ENCODE measurements at places on chromosomes 6 and 20. TPM values are rescaled to one million over a fixed set of nuclear protein-coding genes. Genes with fewer than 3 reads are reported as not detected.

The SLC17A2 gene
- not detected for total RNA-seq

The CDSN gene
- total RNA-seq, result not detected

The CSTF1 gene
- total RNA-seq, result 105 TPM

The ITPR3 gene
- 1.7 TPM for total RNA-seq

The LY6G6D gene
- not detected for total RNA-seq

The SAMD3 gene
- total RNA-seq, result 3.1 TPM

GRCh38 chr20:24436160-24436559 lies 33.3 kb upstream of the SYNDIG1 start:
- no peak for DNase-seq

GRCh38 chr6:34554291-34555006 lies 1.7 kb downstream of the SPDEF start:
- DNase-seq, result no peak

GRCh38 chr6:89386917-89387491 lies 25.1 kb downstream of the RRAGD start:
- DNase-seq, result no peak

DNA sequence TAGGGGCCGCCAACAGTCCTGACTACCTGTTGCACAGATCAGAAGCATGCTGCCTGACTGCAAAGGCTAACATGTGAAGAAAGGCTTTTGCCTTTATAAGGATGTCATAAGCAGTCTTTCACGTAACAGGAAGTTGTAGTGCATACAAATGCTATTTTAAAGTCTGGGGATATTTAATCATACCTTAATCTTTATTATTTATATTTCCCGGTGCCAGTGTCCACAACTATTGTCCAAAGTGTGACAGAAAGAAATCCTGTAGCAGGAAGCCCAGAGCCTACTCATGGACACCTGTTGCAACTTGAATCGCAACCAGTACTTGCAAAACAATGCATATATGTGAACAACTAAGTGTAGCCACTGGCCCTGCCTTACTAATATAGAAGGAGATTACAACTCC lies 235.8 kb downstream of the ALDH8A1 start:
- no peak for DNase-seq

DNA sequence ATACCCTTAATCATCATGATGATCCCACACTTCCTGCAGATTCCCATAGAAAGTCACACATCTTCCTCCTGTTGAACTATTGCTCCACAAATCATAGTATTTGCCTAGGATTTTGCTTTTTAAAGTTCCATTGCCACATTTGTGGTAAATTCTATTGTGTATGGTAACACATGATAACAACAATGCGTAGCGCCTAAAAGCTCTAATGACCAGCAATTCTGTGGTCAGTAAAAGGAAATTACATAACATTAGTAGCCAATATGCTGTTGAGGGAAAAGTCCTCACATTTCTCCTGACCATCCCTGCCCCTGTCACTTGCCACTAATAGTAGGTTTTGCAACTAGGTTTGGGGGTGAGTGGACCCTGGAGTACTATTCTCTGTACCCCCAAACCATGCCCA lies 31.8 kb upstream of the PDE7B start:
- DNase-seq, result no peak

DNA sequence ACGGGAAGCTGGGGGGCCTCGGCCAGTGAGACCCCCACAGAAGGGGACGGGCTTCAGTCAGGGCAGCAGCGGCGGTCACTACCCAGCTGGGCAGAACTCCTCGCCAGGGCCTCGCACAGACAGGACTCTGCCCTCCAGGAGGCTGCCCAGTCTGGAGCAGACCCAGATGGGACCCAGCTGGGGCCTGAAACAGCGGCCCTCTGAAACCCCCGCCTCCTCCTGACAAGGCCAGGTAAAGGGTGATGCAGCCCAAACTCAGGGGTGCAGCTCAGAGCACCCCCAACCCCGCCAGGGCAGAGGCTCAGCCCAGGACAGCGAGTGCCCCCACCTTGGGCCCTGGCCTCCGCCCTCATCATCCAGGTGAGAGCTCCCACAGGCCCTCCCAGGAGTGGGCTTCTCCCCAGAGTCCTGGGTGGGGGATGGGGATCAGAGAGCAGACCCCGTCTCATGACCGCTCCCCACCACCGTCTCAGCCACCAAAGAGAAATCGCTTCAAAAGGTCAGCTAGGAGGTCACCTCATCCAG lies 2.2 kb downstream of the EEF1A2 start:
- DNase-seq, result no peak

DNA sequence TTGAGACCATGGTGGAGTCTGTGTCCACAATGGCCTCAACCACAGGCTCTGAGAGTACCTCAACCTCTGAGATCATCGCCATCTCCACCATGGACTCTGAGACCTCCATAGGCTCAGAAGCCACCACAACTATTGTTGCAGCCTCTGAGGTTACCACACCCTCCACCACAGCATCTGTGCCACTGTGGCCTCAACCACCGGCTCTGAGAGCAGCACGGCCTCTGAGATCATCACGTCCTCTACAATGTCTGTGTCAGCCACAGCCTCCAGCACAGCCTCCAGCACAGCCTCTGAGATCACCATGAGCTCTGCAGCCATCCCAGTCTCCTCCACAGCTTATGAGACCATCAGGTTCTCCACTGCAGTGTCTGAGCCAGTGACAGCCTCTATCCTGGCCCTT lies 19.4 kb upstream of the MUC21 start:
- no peak for DNase-seq

DNA sequence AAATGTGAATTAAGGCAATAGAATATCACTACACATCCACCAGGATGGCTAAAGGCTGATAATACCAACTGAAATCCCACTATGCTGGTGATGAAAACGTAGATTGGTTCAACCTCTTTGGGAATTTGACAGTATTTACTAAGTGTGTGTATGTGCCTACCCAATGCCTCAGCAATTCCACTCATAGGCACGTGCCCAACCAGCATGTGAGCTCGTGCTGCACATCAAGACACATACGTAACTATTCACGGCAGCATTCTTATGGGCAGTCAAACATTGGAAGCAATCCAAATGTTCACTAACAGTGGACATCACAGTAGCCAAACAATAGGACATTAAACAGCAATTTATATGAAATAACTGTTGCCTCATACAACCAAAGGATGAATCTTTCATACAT lies 15.7 kb upstream of the AFDN start:
- no peak for DNase-seq

GRCh38 chr6:62338477-62338876 lies 52.5 kb upstream of the KHDRBS2 start:
- DNase-seq, result no peak

DNA sequence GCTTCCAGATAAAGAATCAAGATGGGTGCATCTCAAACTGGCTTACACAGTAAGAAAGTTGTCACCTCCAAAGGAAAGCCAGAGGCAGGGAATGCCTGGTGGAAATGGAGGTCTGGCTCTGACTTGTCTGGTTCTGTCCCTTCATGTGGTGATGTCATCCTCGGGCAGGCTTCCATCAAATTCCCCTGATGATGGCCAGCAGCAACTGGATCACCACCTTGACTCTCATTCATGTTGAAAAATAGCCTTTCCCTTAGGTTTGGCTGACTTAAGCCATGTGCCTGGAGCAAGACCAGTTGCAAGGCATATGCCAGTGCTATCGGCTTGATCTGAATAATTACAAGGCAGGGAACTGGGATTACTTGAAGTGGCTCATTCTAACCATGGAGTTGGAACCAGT lies 28.8 kb downstream of the IMPG1 start:
- no peak for DNase-seq

DNA sequence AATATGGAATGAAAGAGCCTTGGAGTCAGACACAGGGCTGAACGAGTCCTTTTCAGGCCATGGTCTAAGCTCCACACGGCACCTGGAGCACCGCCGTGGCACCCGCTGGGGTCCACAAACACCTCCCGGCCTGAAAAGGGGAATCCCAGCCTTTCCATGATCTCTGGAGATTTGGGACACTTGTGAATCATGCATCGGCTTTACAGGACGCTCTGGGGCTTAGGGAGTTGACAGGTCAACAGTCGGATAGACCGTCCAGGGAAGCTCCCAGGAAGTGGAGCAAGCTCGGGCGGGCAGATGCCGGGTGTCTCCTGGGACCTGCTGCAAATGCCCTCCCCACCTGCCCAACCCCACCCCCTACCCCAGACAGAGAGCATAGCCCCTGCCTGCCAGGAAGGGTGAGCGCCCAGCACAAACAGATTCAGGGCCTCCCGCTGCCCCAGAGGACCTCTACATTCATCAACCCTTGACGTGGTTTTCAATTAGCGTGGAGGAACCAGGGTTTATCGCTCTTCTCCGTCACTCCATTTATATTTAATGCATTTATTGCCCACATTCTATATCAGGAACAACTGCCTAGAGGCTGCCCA lies 53.6 kb downstream of the YTHDF1 start:
- DNase-seq, result no peak

DNA sequence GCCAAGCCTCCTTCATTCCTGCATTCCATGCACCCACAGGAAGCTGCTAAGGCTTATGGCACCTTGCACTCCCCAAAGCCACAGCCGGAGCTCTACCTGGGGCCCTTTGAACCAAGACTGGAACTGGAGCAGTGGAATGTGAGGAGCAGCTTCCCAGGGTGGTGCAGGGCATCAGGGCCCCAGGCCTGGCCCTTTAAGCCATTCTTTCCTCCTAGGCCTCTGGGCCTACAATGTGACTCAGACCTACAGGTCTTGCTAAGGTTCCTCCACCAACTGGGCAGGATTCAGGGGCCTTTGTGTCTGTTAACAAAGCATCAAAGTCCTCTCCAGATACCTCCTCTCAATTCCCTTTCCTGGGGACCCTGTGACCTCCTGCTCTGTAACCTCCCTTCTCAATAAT lies 36.2 kb downstream of the SF3B5 start:
- no peak for DNase-seq

DNA sequence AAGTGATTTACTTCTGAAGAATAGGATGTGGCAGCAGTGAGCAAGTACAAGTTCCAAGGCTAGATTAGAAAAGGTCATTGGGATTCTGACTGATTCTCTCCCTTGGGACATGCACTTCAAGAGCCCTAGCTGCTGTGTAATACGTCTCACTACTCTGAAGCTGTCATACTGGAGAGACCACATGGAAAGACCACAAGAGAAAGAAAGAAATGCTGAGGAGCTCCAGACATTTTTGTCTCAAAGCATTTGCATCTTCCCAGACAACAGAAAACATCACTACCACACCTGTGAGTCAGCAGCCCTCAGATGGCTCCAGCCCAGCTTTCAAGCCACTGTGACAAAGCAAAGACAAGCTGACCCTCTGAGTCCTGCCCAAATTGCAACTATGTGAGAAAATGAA lies 20.7 kb downstream of the TENT5A start:
- DNase-seq, result no peak

DNA sequence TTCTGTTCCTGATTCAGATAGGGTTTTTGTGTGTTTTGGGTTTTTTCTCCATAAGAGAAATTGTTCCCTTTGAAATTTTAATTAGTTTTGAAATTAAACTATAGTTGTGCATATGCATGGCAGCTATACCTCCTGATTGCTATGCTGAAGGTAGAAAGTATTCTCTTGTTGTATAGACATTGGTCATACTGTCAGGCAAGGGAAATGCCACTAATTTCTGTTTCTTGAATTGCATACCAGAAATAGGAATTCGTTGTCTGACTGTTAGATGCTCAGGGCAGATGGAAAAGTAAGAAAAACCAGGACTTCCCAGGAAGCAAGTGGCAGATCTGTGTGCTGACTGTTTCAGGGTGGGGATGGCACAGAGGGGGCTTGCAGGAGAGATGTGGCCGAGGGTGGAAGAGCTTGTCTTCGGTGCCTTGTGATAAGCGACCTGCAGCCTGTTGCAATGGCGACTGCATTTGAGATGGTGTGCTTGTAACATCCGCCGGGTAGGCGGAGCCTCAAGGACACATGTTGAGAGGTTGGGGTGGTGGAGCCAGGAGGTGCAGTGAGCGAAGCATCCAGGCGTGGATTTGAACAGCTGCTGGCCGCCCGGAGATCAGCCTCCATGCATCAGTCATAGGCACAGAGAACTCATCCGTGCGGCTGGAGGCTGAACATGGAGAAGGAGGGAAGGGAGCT lies 42.8 kb downstream of the RREB1 start:
- no peak for DNase-seq

DNA sequence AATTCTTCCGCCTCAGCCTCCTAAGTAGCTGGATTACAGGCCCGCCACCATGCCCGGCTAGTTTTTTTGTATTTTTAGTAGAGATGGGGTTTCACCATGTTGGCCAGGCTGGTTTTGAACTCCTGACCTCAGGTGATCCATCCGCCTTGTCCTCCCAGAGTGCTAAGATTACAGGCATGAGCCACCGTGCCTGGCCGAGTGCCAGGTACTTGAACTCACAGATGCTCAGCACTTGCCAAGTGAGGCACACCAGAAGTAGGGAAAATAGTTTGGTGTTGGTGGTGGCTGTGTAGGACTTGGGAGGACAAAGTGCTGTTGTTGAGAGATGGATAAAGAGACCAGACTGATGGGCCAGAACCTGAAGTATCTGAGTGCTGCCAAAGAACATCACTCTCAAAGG lies 40.0 kb upstream of the MBOAT1 start:
- DNase-seq, result no peak

DNA sequence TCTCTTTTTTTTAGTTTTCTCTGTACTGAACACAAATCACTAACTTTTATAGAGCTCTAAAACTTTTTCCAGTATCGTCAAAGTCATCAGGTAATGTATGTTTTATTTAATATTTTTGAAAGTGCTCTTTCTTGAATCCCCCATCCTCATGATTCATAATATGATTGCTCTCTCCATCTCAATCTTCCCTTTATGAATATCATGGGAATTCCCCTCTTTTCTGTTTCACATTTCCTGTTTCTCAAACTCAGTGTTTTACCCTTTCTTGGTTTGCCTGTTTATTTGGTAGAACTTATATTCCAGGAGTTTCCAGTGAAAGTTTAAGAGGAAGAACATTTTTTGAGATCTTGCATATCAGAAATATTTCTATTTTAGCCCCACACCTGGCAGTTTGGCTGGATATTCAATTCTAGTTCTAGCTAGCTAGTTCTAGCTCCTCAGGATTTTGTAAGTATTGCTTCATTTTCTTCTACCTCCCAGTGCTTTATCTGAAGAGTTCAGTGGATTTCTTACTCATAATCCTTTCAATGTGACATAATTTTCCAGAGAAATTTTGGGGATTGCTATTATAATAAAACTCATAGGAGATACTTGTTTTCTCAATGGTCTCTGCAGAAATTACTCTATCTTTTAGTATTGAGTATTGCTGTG lies 6.1 kb upstream of the C6orf58 start:
- DNase-seq, result peak; percentile 13

- DNase-seq, result peak; percentile 22
These were observed 47.2 kb upstream of the CCN2 start for GRCh38 chr6:131998255-131998982.

GRCh38 chr6:56146086-56146485 lies 101.3 kb downstream of the COL21A1 start:
- no peak for DNase-seq

- no peak for DNase-seq
These were observed 10.1 kb downstream of the CRYBG1 start for GRCh38 chr6:106370639-106371038.
